Right renal pelvis (tissue), 4 donors: ENCODE measurements at places on chromosomes 5 and 9. TPM values are rescaled to one million over a fixed set of nuclear protein-coding genes. Genes with fewer than 3 reads are reported as not detected.

DNA sequence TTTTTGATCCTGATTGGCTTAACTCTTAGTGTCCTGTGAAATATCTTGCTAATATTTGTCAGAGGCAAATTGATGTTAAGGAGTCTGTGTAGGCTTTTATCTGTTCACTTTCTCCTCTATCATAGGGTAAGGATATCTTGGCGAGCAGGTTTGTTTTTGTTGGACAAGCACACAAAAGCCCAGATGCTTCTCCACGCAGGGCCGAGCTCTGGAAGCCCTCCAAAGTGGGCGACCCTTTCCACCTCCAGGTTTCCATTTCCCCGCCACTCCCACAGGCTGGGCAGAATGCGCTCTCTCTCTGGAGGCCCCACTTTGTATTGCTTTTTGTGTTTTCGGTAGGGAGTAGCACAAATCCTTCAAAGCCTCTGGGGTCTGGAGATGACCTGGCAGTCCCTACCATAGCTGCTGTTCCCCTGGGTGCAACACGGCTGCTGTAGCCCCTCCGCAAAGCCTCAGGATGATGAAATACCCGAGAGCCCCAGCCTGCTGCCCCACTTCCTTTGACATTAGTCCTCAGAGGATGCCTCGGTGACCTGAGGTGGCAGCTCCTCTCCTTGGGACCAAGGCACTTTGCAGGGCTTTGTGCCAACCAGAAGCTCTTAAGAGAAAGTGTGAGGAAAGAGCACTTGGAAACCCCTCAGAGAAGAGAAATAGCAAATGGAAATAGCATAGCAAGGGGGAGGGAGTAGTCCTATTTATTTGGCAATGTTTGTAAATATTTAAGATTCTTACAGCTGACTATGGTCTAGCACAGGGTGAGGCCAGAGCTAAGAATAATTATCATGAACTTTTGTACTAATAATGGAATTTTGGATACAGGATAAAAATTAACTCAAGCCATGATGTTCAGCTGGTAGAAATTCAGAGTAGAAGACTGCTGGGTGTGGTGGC lies 122.8 kb downstream of the ARHGEF28 start:
- DNase-seq = no peak

DNA sequence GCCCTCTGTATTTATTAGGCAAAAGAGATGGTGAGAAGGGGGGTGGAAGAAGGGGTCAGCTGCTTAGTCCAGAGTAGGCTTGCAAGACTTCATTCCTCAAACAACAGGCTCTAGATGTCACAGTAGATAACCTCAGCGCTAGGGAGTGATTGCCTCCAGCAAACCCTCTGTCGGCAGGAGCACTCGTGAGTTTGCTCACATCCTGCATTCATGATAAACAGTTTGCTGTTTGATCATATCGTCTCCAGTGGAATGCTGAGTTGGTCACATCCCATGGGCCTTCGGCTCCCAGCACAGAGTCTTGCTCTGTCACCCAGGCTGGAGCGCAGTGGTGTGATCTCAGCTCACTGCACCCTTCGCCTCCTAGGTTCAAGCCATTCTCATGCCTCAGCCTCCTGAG lies 3.6 kb downstream of the TTC23L start:
- no peak for DNase-seq

GRCh38 chr5:137492331-137492730 lies 6.8 kb downstream of the SPOCK1 start:
- no peak for DNase-seq

The PCDHAC2 gene
- polyA plus RNA-seq = 0.70 TPM

- no peak for DNase-seq
Measured at GRCh38 chr5:88391116-88391515, 122.5 kb upstream of the TMEM161B start.

The ISOC1 gene
- polyA plus RNA-seq = 47.5 TPM

DNA sequence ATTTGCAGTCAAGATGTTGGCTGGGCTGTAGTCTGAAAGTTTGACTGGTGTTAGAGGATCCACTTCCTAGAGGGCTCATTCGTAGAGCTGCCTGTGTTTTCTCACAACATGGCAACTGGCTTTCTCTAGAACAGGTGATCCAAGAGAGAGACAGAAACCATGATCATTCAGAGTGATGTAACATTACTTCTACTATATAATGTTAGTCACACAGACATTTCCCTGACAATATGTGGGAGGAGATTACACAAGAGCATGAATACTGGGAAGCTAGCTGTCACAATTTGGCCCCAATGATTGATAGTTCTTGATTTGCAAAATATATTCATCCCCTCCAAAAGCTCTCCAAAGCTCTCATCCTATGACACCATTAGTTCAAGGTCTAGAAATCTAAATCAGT lies 10.9 kb upstream of the TMEM161B start:
- DNase-seq = no peak

GRCh38 chr9:8270235-8270634 lies 470.7 kb upstream of the DMAC1 start:
- no peak for DNase-seq

DNA sequence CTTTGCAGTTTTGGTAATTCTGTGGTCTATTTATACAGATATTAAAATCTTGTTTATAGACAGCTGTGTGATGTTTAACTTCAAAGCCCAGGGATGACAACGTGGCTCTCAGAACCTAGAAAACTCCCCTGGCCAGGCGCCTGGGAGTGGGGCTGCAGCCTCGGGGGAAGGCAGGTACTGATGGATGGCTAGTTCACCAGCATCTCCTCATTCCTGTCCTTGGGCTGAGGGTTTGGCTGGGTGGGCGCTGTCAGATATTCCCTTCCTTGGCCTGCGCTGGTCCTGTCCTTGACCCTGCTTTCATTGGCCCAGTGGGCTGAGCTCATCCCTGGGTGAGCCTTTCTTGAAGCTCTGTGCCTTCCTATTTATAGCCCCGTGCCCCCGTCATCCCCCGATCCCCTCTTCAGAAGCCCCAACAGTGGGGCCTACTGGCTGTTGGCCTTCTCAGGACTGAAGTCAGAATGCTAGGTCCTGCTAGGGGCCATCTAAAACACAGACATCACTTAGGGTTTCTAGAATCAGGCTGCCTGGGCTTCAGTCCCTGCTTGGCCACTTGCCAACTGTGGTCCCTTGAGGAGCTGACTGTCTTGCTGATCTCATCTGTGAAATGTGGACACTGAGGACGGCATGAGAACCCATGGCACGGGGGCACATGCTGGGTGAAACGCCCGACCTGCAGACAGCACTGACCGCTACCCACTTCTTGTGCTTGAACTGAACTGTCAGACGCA lies 20.9 kb downstream of the SH3GLB2 start:
- DNase-seq = no peak

- DNase-seq = no peak
Measured at GRCh38 chr5:29811914-29812679, 1381.4 kb upstream of the CDH6 start.

GRCh38 chr9:16752601-16753000 lies 117.9 kb downstream of the BNC2 start:
- DNase-seq = no peak

GRCh38 chr9:112029921-112030444 lies 133.4 kb downstream of the UGCG start:
- no peak for DNase-seq

GRCh38 chr5:98519571-98519970 lies 253.9 kb upstream of the RGMB start:
- DNase-seq = no peak

- no peak for DNase-seq
Measured at GRCh38 chr5:177474846-177475562, 1.6 kb upstream of the DBN1 start.

DNA sequence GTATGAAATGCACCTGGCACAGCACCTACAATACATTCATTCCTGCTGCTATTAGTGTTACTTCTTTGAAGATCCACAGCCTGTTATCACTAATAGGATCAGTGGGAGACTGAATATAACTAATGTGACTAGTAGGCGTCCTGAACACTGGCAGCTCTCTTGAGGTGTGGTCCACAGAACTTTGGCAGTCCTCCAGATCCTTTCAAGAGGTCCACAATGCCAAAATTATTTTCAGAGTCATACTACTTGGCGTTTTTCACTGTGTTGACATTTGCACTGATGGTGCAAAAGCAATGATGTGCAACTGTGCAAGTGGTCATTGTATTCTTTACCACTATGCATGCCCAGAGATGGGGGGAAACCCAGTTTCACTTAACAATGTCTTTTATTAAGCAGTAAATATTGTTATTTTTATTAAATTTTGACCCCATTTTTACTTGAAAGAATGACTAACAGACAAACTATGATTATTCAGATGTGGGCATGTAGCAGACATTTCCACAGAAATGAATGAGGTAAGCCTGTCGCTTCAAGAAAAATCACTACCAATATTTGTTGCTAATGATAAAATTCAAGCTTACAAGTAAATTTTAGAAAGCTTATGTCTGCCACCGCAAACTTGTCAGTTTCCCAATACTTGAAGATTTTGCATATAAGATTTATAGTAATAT lies 48.9 kb downstream of the ADRB2 start:
- no peak for DNase-seq

DNA sequence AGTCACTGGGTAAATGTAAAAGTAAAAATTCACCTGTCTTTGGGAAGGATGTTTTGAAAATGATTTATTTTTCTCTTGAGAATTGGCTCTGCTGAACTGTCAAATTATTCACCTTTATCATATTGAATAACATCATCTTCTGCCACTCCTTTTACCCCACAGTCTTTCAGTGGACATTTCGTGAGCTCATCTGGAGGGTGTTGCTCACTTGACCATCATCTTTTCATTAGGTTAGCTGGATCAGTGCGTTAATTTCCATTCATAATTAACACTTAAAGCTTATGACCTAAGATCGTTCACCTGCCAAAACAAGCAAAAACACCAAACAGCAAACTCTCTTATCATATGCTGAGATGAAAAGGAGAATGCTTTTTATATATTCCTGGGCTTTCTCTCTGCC lies 53.4 kb upstream of the TNFAIP8 start:
- no peak for DNase-seq

DNA sequence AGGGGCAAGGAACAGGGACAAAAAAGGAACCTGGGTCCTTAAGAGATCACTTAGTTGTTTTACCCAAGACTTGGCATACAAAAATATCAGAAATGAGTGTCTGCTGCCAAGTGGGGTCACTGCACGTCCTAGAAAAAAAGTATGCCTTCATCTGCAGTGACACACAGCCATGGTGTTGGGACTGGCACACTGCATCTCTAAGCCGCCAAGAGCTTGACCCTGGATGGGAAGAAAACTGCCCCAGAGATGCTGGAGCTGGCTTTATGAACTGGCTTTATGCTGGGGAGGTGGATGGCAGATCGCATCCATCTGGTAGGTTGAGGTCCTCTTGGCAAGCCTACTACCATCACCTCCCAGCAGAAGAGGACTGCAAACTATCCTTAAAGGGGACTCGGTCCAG lies 51.7 kb downstream of the IRF1 start:
- no peak for DNase-seq

DNA sequence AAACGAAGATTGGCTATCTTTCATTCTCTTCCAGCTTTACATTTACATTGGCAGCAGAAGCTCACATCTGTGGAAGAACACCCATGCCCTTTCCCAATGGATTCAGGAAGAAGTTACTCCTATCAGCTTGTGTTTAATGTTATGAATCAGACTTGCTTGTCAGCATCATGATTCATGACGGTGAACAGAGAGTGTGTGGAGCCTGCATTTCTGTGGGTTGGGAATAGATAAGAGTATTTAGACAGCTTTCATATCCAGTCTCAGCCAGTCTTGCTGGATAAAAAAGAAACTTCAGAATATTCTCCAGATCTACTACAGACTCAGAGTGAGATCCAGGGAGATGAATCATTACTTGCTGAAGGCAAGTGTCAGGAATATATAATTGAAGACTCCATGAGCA lies 812.9 kb upstream of the ZNF608 start:
- no peak for DNase-seq

DNA sequence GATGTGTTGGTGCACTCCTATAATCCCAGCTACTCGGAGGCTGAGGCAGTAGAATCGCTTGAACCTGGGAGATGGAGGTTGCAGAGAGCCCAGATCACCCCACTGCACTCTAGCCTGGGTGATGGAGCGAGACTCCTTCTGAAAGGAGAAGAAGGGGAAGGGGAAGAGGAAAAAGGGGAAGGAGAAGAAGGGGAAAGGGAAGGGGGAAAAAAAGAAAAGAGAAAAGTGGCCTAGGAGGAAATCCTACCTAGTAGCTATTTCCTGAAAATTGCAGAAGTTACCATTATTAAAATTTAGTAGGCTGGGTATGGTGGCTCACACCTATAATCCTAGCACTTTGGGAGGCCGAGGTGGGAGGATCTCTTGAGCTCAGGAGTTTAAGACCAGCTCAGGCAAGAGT lies 67.4 kb downstream of the ARRDC3 start:
- no peak for DNase-seq

DNA sequence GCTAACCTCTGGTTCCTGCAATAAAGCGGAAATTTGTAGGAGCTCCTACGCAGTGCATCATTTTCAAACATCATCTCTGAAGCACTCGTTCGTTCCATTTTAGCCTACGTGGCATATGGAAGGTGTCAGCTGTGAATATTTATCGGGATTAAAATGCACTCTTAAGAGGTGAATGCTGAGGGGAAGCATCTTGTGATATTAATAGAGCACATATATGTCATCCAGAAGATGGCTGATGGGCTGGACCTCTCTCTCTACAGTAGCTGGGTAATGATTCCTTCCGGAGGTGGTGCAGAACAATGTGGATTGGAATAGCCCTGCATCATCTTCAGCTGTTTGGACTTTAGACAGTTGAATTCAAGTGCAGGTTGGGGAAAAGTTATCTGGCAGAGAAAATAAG lies 478.7 kb downstream of the DMAC1 start:
- DNase-seq = no peak

DNA sequence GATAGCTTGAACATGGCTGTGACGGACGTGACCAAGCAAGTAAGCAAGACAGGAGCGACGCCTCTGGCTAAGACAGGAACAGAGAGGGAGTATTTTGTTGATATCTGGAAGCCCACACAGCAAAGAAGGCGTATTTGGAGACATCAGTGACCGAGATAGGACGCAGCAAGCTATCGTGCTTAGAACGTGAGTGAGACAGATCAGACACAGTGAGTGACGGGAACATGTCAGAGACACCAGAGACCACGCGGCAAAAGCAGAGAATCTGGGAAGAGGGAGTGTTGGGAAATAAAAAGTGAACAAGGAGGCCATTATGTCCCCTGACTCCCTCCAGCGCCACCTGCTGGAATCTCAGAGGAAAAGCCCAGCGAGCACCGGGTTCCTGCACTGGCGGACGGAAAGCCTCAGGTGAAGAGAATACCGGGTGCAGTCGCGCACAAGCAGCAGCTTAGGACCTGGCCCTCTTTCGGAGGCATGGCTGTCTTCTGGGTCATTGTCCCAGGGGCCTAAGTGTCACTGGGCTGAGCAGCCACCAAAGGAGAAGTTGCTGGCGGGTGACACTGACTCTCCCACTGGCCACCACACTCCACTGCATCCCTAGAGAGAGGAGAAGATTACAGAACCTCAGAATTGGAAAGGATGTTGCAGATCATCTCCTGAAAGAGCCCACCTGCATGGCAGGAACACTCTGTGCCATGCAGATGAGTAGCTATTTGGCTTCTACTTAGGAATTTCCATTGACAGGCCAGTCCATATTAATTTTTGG lies 99.1 kb downstream of the FBXO38 start:
- DNase-seq = no peak

- DNase-seq = no peak
Measured at GRCh38 chr5:88502179-88503040, 233.8 kb upstream of the TMEM161B start.

GRCh38 chr9:122031776-122032175 lies 61.3 kb downstream of the TTLL11 start:
- DNase-seq = no peak

The ZNF879 gene
- 7.2 TPM for polyA plus RNA-seq
